Activated T-helper 1 cell treated with Interleukin-2 at 50 U/mL for 16 hours (primary cell): ENCODE measurements at places on chromosomes 2 and 18.

DNA sequence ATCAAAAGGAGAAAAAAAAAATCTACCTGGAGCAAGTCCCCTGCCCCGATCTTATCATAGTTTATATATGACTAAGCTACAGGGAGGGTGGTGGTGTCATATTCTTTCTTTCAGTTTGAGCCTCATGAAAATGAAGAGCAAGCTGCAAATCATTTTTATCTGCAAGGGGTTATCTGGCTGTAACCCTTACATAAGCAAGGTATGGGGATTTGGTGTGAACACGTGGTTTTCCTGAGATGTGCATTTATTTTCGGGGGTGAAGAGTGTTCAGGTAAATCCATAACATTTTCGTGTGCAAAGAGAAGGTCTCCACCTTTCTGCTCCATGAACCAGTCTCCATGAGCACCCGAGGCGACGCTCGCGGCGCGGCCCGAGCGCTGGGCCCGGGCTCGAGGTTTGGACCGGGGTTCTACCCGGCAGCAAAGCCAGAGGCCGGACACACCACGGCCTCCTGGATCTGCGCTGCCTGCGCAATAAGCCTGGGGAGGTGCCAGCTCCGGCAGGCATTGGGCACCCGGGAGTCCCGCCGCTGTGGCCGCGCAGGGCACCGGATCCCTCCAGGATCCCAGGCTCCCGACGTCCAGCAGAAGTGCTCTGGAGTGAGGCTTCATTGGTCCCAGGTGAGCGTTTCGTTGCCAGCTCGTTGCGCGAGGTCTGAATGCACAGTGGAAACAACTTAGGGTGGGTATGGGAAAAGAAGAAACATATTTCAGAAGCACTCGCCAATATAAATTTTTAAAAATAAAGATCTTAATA is 36.1 kb upstream of the GPD2 start:
- DNase-seq, result no peak

- no peak for DNase-seq
Measured at GRCh38 chr2:18544171-18544570, 16.3 kb downstream of the RDH14 start.

GRCh38 chr2:159785195-159785594 is 12.8 kb downstream of the CD302 start:
- DNase-seq, result no peak

DNA sequence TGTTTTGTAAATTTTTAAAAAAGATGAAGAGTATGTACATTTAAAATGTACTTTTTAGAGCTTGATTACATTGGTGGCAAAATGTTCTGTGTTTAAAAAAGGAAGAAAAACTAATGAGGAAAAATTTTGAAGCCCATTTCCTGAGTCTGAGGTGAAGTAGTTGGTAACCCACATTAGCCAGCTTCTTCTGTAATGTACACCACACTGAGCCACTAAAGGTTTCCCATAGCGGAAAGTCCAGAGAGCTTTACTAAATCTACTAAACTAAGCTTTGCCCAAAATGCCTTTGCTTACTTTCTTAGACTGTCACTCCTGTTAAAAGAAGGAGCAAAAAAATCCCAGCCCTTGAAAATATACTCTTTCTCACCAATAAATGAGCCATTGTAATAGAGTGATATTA is 804.8 kb upstream of the ZEB2 start:
- DNase-seq, result no peak

GRCh38 chr2:200905618-200906296 is 16.6 kb downstream of the NIF3L1 start:
- DNase-seq, result no peak

DNA sequence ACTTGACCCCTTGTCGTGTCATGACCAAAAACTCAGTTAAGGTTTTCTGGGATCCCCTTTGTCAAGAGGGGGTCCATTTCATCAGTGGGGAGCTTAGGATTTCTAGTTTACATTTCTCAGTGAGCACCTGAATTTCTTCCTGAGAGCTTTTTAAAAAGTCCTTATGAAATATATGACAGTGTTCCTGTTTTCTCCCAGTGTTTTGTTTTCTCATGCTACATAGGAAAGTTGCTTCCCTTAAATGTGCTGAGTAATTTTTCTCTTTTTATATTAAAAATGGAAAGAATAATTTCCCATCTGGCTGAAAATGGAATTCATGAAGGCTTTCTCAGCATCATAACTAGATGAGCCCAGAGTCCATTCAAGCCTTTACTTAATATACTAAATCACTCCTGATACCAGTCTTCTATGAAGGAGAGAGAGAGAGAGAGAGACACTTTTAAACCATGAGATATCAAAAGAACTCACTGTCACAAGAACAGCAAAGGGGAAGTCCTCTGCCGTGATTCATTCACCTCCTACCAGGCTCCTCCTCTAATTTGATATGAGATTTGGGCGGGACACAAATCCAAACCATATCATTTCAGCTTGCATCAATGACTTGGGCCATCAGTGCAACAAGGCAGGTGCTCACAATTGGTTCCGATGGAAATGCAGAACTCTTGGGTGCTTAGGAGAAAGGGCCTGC is 61.1 kb downstream of the XRCC5 start:
- no peak for DNase-seq

GRCh38 chr18:58865033-58865590 is 435 bp downstream of the ZNF532 start:
- no peak for DNase-seq

- DNase-seq, result no peak
Measured at GRCh38 chr2:61647044-61647443, 108.9 kb upstream of the XPO1 start.
